Hematopoietic multipotent progenitor cell treated with erythropoietin and hydrocortisone succinate and interleukin-3 and kit ligand, for 15 days (in vitro differentiated cells): ENCODE measurements at places on chromosomes 7 and 10.

DNA sequence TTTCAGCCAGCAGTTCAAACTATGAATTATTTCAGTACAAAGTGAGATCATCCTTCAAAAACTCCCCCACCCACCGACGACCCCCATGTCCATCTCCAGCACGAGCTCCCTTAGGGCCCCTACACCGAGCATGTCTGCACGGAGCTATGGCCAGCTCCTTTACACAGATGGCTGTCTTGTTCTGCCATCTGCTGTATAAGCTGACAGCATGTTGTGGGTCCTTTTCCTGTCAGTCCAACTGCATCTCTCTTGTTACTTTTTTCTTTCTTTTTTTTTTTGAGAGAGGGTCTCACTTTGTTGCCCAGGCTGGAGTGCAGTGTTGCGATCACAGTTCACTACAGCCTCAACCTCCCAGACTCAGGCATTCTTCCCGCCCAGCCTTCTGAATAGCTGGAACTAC is 21.6 kb downstream of the NPC1L1 start:
- no peak for DNase-seq

GRCh38 chr7:28931565-28931964 is 26.6 kb downstream of the TRIL start:
- no peak for DNase-seq

DNA sequence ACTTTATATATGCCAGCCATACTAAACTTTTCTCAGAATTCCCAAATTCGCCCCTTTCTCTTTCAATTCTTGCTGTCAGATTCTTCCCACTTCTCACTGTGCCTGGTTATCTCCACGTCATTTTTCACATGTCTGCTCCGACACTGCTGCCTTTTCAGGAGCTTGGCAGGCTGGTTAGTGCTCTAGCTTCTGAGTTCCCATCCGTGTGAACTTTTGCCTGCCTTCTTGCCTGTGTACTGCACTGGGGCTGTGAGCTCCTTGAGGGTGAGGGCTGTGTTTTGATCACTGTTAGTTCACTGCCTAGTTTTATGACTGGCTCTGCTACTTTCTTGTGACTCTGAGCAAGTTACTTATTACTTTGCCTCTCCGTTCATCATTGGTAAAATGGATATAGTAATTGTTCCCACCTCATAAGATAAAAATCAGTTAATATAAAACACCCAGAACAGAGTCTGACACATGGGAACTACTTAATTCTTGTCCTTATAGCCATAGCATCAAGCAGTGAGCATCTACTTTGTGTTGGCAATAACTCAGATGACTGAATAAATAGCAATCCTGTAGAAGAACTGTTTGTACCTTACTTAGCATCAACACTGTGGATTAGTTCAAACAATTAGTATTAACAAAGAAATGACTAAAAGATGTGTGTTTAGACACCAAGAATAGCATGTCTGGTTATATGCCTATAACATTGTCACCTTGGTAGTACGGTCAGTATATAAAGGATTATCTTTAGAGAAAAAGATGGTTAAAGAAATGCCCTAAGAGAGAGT is 5.5 kb downstream of the GSTO1 start:
- no peak for DNase-seq

- DNase-seq, result no peak
Observed at GRCh38 chr10:14698111-14698828, 76.4 kb downstream of the FAM107B start.
